ENCODE measurements at places on chromosomes 2 and 18.

GRCh38 chr2:61713457-61713856 is 140.4 kb downstream of the FAM161A start:
- no peak for DNase-seq

DNA sequence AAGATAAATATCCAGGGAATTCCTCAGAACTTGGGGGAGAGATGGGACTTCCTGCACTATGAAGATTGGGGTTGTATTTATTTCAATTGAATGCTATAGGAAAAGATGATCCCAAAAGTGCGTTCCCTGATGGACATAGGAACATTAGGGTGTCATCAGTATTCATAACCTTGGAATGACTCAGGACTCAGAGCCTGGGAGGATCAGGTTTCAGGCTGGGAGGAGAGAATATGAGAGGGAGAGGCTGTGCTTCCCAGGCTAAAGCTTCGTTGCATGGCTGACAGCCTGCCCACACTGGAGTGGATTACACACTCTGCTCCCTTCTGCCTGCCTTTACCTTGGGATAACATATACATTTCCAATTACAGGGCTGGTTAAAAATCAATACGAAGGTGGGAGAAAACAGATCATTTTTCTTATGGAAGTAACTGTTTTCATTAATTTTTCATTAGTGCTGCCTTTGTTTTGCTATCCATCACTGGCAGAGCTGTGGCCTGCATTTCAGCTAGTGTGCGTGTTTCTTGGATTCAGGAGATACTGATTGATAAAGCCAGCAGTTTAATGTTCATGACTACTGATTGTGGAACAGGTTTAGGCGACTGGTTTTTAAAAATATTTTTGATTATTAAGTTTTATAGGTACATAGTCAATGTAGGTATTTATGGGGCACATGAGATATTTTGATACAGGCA is 118.7 kb downstream of the KCTD1 start:
- DNase-seq = no peak

- no peak for DNase-seq
Measured at GRCh38 chr2:171447675-171448074, 13.6 kb downstream of the DCAF17 start.

DNA sequence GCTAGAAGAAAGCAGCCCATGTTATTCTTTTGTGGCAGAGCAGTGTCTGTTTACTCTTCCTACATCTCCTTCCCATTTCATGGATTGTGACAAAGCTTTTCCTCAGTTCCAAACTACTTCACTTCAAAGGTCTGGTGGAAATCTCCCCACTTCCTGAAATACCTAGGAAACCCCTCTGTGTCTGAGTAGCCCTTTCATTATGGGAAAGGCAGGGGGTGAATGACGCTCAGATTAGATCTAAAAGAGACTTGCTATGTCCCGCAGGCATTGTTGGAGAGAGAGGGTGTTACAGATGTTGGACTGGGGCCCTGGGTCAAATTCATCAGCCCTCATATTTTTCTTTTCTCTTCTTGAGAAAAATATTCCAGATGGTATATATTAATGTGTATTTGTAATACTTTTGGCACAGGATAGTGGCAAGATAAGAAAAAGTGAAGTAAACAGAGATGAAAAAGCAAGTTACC is 675.0 kb downstream of the IRS1 start:
- DNase-seq = no peak

DNA sequence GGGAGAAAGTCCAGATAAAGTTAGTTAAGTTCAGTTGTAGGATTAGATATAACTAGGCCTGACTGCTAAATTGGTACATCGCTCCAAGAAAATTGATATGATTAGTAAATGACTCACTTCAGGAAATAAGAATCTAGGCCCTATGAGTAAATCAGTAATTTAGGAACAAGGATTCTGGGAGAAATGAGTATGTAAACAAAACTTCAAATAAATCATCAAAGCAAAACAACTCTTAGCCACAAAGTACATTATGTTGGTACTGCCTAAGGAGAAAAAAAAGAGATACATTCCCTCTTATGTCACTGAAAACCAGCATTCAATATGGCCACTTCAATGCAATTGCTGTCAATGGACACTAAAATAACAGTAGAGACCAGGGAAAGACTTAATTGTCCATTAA is 529.1 kb downstream of the ZNF804A start:
- no peak for DNase-seq

DNA sequence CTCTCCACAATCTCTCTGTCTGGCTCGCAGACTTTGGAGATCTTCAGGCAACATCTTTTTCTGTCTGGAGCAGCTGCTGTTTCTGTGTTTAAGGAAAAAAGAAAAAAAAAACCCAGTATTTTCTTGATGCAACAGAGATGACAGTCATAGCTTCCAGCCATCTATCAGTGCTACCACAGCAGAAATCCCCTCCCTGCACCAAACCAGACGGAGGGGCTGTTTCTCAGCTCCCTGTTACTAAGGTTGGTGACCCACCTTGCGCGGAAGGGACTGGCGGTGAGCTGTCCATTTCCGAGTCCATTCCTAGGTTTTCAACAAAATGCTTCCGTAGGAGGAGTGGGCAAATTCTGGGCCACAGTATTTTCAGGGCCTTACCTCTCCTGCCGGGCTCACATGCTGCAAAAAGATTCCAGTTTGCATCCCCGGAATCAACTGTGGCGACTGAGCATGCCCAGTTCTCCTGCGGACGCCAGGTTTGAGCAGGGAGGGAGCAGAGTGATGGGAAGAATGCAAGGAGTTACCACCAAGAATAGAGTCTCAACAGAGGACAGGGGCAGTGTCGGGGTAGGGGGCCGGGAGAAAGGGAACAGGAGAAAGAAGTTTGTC is 1.2 kb downstream of the SLC4A10 start:
- peak; percentile 67 for DNase-seq

GRCh38 chr18:76142611-76143010 is 352.4 kb downstream of the ZNF516 start:
- DNase-seq = no peak

DNA sequence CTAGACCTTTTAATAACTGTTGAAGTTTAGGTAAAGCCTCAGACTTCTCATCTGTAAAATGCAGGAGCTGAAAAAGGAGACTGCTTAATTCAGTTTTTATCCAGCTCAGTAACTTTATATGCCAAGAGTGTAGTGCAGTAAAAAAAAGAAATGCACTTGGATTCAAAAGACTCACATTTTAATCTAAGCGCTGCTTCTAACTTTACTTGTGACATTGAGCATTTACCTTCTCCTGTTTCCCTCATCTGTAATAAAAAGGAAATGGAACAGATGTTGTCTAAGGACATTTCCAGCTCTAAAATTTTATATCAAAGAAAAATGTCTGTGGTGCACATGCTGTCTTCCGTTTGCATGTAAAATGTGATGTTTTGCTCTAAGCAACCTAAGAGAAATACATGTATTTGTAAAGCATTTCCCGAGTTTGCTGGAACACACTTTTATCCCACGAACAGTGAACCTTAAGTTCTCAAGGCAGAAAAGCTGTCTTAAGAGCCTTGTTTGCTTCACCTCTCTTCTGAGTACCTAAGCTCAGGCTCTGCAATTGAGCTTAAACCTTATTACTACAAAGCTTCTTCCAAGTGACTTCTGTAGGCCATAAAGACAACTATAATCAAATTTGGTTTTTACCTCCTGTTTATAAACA is 24.2 kb upstream of the TANK start:
- DNase-seq = no peak

DNA sequence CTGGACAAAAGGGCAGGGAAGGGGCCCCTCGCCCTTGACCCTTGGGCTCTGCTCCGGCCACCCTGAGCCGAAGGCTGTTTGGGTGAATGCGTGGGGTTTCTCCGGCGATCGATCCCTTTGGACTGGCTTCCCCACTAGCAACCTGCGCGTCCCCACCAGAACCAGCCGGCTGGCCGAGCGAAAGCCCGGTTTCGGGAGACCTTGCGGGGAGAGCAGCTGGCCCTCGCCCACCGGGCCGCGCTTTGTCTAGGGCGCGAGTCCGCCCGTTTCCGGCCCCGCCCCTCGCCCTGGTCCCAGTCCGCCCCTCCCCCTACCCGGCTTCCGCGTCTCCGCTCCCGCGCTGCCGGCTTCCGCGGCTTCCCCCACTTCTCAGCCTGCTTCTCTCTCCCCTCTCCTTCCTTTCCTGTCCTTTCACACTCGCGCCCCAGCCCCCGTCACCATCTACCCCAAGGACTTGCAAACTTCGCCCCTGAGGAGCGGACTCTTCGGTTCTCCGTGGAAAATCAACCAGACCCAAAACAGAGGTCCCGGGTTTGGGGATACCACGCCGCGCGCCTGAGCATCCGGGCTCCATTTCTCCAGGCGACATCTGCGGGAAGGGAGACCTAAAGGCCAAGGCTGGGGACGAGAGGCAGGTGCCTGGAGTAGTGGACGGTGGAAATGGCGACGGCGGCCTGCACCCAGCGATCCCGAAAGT is 48.0 kb upstream of the ATP6V1B1 start:
- no peak for DNase-seq

Data from caudate nucleus (tissue), 63 donors.